NCI-H146 (cell line): ENCODE measurements at places on chromosomes 1 and 21.

- DNase-seq = no peak
Measured at GRCh38 chr1:54111624-54112023, 41.2 kb downstream of the CDCP2 start.

DNA sequence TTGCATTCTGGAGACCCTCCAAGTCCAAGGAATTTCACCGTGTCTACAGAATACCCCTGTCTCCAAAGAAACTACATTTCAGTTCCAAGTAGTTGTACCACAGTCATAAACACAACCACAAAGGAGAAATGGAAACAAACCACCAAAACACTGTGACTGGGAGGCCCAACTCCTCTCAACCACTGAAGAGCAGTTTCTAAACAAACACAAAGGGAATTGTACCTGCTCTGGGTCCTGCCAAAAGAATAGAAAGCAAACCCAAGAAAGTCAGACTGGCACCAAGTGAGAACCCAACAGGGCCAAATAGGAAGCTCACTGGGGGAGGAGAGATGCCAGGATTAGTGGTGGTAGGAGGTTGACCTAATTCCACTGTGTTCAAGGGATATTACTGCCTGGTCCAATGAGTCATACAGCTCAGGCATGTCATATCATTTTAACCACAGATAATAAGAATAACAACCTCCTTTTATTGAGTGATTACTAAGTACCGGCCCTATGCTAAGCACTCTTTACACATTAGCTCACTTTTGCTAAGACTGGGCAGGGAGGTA lies 123.9 kb upstream of the PPP2R5A start:
- DNase-seq = no peak

DNA sequence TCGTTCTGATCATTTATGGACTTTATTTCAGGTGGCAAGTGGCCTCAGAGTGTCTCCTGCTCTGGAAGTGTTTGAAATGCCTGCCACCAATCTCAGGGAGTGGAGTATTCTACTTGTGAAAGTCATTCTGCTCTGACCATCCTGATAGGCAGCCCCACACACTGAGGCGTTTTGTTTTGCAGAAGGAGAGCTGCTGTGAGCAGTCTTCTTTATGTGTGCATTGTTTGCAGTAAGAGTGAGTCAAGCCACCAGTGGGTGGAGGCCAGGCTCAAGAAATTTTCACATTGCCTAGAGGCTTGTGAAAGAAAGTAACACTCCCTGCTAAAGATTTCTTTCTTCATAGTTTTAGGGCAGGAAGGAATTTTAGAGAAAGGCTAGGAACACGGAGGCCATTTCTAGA lies 204.4 kb downstream of the SLC35F3 start:
- DNase-seq = no peak

- no peak for DNase-seq
Measured at GRCh38 chr1:2354511-2355372, 36.6 kb downstream of the MORN1 start.

GRCh38 chr21:42039911-42040351 lies 29.8 kb upstream of the ZBTB21 start:
- no peak for DNase-seq

- DNase-seq = no peak
Measured at GRCh38 chr1:169949139-169949538, 55.4 kb upstream of the SCYL3 start.

- peak; percentile 68 for DNase-seq
Measured at GRCh38 chr1:25820247-25821111, 725 bp downstream of the MTFR1L start.

DNA sequence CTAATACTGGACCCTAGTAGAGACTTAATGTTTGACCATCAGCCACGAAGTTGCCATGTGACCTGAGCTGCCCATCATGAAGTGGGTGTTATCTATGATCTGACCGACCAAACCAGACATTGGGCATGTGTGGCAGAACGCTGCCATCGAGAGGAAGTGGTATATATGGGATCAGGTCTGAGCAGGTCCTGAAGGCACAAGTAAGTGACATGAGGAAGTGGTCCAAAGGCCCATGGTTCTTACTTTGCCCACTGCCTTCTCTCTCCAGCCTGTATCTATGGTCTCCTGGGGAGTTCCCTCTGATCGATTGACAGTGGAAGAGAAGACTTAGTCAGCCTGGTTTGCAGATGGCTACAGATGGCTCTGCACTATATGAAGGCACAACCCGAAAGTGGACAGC lies 7.9 kb downstream of the SPSB1 start:
- DNase-seq = no peak

DNA sequence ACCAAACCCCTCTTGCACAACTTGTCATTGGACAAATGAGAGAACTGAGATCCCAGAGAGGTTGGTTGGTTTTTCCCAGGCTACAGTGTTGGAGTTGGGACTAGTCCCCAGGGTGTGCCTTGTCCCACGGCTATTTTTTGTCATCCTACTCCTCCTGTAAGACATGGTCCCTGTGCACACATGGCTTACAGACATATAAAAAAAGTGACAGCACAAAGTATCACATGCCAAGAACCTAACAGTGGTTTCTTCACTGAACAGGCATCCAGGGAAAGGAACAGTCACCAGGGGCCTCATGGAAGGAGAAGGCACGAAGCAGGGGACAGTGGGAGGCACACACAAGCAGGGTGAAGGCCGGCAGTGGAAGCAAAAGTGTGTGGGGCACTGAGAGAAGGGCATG lies 36.5 kb downstream of the SERBP1 start:
- DNase-seq = no peak

GRCh38 chr1:113567427-113567826 lies 177.1 kb downstream of the MAGI3 start:
- DNase-seq = no peak
